Type B pancreatic cell (in vitro differentiated cells): ENCODE measurements at places on chromosomes 16 and 17.

- no peak for DNase-seq
- peaks cover 3% of the 10 kb centered on the region for H3K4me1 ChIP-seq
- no peaks in the 10 kb centered on the region for H3K27me3 ChIP-seq
- no peak overlapping the region for H3K4me3 ChIP-seq
- H3K27ac ChIP-seq = no peak overlapping the region
These were observed 28.7 kb downstream of the UNK start for GRCh38 chr17:75813081-75814020.

DNA sequence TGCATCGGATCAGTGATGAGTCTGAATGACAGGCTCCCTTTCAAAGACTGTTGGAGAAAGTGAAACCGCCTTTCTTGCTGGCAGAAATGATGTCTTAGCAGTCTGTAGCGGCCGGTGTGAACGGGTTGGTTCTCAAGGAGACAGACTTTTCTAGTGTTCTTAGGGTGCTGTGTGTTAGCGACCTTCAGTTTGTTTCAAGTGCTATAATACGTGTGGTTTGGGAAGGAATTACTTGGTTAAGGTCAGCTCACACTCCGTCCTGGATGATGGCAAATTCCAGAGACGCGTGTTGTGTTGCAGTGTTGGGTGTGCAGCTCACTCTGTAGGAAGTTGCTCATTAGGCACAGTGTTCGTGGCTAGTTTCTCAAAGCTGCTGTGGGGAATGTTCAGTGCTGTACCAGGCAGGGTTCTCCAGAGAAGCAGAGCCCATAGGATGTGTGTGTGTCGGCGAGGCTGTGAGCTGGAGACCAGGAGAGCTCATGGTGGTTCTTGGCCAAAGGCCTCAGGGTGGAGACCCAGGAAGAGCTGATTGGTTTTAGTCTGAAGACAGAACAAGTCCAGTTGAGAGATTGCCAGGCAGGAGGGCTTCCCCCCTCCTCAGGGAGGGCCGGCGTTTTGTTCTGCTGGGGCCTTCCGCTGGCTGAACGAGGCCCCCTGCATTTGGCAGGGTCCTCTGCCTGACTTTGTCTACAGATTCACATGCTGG lies 37.6 kb downstream of the ZNF750 start:
- no peak overlapping the region for H3K4me3 ChIP-seq
- H3K36me3 ChIP-seq = peaks cover 23% of the 10 kb centered on the region

GRCh38 chr17:49387498-49388289 lies 25.6 kb upstream of the ZNF652 start:
- H3K4me1 ChIP-seq = peaks cover 20% of the 10 kb centered on the region
- H3K27me3 ChIP-seq = peaks cover 12% of the 10 kb centered on the region
- H3K27ac ChIP-seq = no peak overlapping the region
- DNase-seq = no peak
- H3K4me3 ChIP-seq = no peak overlapping the region

DNA sequence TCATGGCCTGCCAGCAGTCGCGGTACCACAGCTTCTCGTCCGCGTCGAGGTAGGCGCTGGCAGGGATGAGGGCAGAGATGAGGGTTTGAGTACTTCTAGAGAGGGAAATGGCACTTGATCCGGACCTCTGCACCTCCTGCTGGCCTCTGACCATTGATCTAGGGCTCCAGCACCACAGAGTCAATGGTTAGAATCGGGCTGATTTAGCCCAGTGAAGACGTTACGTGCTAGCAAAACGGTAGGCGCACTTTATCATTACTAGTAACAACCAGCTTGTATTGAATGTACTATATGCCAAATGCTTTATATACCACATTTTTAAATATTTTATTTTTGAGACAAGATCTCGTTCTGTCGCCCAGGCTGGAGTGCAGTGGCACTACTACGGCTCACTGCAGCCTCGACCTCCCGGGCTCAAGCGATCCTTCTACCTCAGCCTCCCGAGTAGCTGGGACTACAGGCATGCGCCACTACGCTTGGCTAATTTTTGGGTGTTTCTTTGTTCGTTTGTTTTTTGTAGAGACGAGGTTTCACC lies 526 bp downstream of the TSNAXIP1 start:
- peak overlapping the region; percentile 97 for H3K4me3 ChIP-seq
- peaks cover 9% of the 10 kb centered on the region for H3K4me1 ChIP-seq
- H3K27ac ChIP-seq = peak overlapping the region; percentile 94

DNA sequence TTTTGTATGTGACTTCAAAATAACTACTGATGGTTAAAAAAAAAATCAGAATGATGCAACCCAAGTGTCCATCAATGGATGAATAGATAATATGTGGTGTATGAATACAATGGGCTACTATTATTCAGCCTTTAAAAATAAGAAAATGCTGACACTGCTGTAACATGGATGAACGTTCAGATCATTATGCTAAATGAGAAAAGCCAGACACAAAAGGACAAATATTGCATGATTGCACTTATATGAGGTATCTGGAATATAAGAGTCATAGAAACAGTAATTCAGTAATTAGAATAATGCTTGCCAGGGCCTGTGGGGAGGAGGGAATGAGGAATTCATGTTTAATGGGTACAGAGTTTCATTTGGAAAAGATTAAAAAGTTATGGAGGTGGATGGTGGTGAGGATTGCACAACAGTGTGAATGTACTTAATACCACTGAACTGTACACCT lies 25.4 kb downstream of the TENT4B start:
- DNase-seq = no peak
- no peak overlapping the region for H3K27ac ChIP-seq
- peaks cover 4% of the 10 kb centered on the region for H3K4me1 ChIP-seq
- H3K36me3 ChIP-seq = peaks cover 9% of the 10 kb centered on the region
- no peaks in the 10 kb centered on the region for H3K27me3 ChIP-seq
- no peak overlapping the region for H3K4me3 ChIP-seq

GRCh38 chr16:73315645-73316044 lies 267.7 kb upstream of the ZFHX3 start:
- H3K27me3 ChIP-seq = peaks cover 6% of the 10 kb centered on the region
- peaks cover 19% of the 10 kb centered on the region for H3K4me1 ChIP-seq
- H3K4me3 ChIP-seq = no peak overlapping the region
- H3K36me3 ChIP-seq = peaks cover 3% of the 10 kb centered on the region
- no peak overlapping the region for H3K27ac ChIP-seq

- H3K4me3 ChIP-seq = peak within 1 kb of the TSS; percentile 86
- peak within 1 kb of the TSS; percentile 93 for H3K27ac ChIP-seq
- H3K27me3 ChIP-seq = no peaks in the 10 kb centered on the region
These were observed at the start of gene MEOX1 for GRCh38 chr17:43661699-43662412. MEOX1 (minus strand) TSS chr17:43661922; CDS start chr17:43661534, 388 bp downstream.

GRCh38 chr17:65081439-65081838 lies 24.9 kb upstream of the GNA13 start:
- no peak for DNase-seq
- no peaks in the 10 kb centered on the region for H3K4me1 ChIP-seq
- no peak overlapping the region for H3K27ac ChIP-seq
- H3K27me3 ChIP-seq = peaks cover 20% of the 10 kb centered on the region
- H3K4me3 ChIP-seq = no peak overlapping the region

DNA sequence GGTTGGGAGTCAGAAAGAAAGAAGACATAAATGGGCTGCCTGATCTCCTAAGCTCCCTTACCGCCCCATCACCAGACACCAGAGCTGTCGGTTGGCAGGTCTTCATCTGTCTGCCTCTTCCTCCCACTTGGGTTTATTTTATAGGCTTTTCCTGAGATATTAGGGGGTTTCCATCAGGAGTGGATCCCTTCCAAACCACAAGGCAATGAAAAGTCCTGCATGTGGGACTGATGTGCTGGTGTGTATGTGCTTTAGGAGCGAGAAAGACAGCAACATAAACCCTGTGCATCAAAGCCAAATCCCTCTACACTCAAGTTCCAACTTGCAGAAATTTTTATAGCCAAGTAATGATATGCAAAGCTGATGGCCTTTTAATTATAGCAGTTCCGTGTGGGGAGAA lies 389.5 kb downstream of the SLC39A11 start:
- peaks cover 5% of the 10 kb centered on the region for H3K4me1 ChIP-seq
- no peaks in the 10 kb centered on the region for H3K36me3 ChIP-seq
- no peak overlapping the region for H3K4me3 ChIP-seq
- no peak for DNase-seq

DNA sequence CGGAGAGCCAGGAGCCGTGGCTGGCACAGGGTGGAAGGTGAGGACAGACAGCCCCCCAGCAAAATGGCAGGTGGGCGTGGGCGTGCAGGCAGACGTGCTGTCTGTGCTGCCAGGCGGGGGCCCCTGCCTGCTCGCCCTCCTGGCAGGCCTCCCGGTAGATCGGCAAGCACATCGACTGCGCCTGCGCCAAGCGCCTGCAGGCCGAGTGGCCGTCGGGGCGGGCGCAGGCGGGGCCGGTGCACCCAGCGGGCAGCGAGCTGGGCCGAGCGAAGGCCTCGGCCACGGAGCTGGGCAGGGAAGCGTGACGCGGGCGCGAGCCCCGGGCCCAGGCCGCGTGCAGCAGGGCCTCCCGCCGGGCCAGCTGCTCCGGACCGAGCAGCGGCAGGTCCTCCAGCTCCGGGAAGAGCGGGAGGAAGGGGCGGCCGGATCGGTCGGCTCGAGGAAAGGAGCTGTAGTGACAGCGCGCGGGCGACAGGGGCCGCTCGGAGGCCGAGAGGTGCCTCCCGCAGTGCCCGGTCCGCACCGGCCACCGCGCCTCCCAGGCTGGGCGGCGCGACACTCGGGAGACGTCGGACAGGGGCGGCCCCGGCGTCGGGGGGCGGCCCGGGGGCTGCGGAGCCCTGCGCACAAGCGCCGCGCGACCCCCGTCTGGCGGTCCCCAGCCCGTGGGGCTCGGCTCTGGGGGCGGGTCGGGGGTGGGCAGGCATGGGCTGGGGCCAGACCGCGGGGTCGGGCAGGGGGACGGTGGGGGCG lies 16.9 kb downstream of the GRIN2C start:
- H3K36me3 ChIP-seq = peaks cover 3% of the 10 kb centered on the region
- no peak overlapping the region for H3K4me3 ChIP-seq
- no peak overlapping the region for H3K27ac ChIP-seq
- H3K27me3 ChIP-seq = peaks cover 50% of the 10 kb centered on the region
- no peak for DNase-seq
- H3K4me1 ChIP-seq = peaks cover 17% of the 10 kb centered on the region

DNA sequence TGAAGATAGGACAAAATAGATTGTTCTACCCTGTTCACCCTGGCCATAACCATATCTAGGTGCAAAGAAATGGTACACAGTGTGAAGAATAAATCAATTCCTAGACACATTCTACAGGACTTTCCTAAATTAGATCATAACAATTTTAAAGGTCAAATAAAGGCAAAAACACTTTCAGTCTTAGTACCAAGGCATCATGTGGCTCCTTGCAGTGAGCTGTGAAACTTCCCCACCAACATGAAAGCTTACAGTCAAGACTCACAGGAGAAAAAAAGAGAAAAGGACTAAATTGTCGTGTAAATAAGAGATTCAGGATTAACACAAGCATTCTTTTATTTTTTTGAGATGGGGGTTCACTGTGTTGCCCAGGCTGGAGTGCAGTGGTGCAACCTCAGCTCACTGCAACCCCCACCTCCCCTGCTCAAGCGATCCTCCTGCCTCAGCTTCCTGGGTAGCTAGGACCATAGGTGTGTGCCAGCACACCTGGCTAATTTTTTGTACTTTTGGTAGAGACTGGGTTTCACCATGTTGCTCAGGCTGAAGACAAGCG lies 14.2 kb downstream of the NSMCE1 start:
- peak overlapping the region; percentile 29 for H3K27ac ChIP-seq
- no peak for DNase-seq
- peaks cover 4% of the 10 kb centered on the region for H3K36me3 ChIP-seq
- H3K4me1 ChIP-seq = peaks cover 5% of the 10 kb centered on the region
- H3K27me3 ChIP-seq = no peaks in the 10 kb centered on the region

DNA sequence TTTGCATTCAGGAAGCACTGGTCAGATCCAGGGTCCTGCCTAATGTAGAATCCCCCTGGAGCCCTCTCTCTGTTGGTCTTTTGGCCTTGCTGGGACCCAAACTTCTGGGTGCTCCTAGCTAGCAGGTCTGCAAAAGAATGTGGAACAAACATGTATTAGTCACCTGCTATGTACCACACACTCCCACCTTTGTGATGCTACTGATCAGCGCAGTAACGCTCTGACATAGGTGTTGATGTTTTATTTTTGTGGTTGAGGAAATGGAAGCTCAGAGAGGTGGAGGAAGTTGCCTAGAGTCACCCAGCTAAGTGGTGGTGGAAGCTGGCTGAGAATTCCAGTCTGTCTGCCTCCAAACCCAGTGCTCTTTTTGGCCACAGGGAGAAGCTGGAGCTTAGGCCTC lies 35.8 kb upstream of the LGALS9 start:
- no peak overlapping the region for H3K4me3 ChIP-seq
- peaks cover 12% of the 10 kb centered on the region for H3K36me3 ChIP-seq
- no peak overlapping the region for H3K27ac ChIP-seq

GRCh38 chr16:87955302-87956097 lies 4.3 kb downstream of the BANP start:
- peaks cover 21% of the 10 kb centered on the region for H3K36me3 ChIP-seq
- peak overlapping the region; percentile 92 for H3K27ac ChIP-seq
- no peak overlapping the region for H3K4me3 ChIP-seq

DNA sequence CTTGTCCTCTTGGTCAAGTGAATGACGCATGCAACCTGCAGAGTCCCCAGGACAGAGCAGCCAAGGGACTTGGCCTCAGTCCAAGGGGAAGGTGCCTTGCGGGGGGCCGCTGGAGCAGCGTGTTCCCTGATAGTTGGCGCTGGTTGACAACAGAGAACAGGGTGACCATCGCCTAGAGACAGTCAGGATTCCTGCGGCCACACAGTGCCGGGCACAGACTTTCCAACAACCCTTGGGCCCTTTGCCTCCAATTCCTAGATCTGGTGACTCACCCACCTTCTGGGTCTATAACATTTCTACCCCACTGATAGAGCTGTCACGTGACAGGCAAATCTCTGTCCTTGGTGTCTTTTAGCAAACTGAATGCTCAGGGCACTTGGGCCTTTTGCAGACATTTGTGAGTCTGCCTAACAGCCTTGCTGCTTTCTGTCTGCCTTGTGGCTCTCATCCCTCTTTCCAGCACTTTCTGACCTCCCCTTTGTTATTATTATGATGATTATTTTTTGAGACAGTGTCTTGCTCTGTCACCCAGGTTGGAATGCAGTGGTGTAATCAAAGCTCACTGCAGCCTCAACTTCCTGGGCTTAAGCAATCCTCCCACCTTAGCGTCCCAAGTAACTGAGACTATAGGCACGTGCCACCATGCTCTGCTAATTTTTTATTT lies 11.9 kb upstream of the TEDC2 start:
- H3K4me1 ChIP-seq = no peaks in the 10 kb centered on the region
- H3K27me3 ChIP-seq = no peaks in the 10 kb centered on the region
- peaks cover 16% of the 10 kb centered on the region for H3K36me3 ChIP-seq
- no peak overlapping the region for H3K4me3 ChIP-seq

DNA sequence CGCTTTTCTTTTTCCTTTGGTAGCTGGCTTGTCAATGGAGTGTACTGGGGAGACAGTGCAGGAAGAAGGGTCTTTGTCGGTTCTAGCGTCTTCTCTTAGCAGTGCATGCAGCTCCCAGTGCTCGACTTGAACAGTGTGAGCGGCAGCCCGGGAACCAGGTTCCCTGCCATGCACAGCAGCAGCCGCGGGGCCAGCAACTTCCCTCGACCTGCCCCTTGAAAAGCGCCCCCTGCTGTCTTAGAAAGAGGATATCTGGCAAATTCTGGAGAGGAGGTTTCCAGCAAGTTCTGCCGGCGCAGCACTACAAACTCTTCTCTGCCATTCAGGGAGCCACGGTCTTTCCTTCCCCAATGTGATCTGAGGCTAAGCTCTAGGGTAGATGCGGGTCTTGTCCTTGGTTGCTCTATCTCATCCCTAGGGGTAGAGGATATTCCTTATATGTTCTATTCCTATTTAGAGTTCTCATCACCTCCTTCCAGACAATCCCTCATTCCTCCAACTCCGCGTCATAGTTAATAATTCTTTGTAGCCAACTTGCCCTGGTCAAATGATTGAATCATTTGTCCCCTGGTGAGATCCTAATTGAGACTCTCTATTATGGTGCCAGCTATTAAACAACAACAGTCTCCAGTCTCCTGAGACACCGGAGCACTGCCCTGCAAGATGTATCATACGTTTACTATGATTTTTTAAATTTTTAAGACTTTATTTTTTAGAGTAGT lies 451.3 kb downstream of the PMP22 start:
- no peak for DNase-seq
- peaks cover 11% of the 10 kb centered on the region for H3K27me3 ChIP-seq
- H3K4me3 ChIP-seq = no peak overlapping the region
